NCI-H69 (cell line): ENCODE measurements at places on chromosomes 2 and 18.

DNA sequence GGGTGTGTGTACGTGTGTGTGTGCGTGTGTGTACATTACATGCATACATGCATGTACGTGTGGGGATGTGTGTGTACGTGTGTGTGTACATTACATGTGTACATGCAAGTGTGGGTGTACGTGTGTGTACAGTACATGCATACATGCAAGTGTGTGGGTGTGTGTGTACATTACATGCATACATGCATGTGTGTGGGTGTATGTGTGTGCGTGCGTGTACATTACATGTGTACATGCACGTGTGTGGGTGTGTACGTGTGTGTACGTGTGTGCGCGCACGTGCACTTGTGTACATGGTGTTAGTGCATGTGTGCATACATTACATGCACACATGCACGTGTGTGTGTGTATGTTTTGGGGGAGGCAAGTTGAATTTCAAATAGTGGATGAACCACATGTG, 300.6 kb downstream of the CELF4 start:
- DNase-seq, result no peak

DNA sequence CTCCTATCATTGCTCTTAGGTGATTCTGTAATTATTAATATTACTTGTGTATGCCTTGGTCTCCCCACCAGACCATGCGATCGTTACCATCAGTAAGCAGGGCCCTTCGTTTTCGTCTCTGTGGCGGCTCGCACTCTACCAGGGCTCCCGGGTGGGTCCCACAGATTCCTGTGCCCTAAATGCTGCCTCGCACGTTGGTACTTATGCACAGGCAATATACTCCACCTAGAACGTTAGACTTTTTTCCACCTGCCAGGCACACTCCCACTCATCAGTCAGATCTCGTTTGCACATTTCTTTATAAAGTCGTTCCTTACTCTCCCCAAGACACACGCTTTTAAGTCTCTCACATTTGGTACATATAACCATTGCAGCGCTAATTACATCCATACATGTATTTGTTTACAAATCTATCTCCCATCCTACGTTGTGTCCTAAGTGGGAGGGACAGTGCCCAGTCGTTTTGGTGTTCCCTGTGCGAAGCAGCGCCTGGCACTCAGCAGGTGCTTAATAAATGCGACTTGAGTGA, 901 bp downstream of the FEZ2 start:
- peak; percentile 20 for DNase-seq

DNA sequence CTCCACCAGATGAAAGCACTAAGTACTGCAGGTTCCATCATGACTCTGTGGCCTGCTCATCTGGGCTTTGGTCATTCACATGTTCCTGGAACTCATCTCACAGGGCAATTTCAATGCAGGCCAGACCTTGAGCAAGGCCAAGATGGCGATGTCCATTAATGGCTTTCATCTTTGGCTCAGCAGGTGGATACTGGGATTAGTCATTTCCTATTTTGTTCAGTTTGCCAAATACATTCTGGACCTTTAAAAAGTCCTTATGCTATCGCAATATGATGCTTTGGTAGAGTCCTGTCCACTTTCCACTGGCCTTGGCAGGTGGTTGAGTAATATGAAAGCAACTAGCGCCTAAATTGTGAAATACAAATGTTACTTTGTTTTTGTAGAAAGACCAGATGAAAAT, 170.1 kb upstream of the REV1 start:
- no peak for DNase-seq

DNA sequence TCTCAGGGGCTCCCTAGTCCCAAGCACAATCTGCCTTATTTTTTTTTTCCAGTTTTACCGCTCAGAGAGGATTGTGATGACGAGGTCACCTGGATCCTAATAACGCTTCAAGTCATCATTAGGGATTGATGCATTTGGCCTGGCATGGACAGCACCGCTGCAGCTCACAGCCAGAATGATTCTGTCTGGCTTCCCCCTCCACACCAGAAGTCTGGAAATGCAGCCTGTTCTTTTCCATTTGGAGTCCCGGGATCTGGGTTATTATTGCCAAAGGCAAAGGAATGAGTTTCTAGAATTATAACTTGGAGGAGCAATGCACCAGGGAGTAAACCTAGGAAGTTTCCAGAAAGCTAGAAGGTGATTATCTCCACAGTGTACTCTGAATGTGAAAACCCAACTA, 81.1 kb upstream of the TAF1B start:
- no peak for DNase-seq

DNA sequence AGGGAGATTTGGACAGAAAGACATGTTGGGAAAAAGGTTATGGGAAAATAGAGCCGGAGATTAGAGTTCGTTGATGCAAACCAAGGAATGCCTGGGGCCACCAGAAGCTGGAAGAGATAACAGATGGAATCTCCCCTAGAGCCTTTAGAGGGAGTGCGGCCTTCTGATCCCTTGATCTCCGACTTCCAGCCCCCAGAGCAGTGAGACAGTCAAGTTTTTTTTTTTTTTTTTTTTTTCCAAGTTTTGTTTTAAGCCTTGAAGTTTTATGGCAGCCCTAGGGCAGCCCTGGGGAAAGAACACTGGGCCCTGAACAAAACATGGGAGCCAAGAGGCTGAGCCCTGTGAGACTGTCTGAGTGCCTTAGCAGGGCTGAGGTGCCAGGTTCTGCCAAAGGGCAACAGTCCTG, 6.5 kb downstream of the DGKD start:
- DNase-seq, result no peak

DNA sequence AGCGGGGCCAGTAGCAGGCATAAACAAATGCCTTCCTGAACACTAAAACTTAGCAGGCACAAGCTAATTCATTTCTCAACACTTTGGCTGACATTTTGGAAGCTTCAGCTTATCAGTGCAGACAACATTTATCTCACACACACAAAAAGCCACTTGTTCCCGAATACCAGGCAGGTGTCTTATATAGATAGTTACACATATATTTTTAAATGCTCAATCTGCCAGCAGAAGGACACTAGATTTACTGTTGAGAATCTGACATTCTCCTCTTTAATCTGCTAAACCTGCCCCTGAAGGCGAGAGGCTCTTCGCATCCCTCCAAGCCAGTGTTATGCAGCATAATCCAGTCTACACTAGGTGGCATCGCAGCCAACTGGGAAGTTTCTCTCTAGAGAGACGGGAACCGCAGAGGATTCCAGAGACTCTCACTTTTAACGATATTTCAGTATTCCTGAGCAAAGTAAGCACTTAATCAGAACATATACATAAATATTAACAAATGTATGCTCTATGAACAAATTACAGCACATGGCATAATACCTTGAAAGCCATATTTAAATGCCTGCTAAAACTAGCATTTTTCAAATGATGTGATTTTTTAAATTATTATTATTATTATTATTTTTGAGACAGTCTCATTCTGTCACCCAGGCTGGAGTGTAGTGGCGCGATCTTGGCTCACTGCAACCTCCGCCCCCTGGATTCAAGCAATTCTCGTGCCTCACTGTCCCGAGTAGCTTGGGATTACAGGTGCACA, 90.2 kb upstream of the SCG2 start:
- peak; percentile 77 for DNase-seq

DNA sequence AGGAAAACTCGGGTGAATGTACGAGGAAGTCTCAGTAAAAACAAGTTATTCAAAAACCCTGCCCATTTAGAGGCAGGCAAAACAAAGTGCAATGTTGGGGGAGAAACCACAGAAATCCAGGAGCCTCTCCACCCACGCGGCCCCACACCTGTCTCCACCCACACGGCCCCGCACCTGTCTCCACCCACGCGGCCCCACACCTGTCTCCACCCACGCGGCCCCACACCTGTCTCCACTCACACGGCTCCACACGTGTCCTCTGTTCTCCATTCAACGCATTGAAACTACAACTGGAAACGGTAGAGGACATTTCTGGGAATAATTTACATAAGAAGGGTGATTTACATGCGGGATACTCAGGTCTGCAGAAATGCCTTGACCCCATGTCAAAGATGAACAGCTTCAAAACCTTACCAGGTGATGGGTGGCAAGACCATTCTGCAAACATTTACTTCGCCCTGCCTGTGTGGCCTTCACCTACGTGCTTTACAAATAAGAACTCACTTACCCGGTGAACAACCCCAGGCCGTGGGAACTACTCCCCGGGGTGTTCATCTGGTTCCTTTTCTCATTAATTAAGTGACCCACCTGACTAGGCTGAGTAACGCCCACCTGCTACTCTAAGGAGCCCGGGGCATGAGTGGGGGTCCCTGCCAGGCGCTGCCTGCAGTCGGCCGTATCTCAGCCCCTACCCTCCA, 100.4 kb downstream of the EIPR1 start:
- peak; percentile 37 for DNase-seq

DNA sequence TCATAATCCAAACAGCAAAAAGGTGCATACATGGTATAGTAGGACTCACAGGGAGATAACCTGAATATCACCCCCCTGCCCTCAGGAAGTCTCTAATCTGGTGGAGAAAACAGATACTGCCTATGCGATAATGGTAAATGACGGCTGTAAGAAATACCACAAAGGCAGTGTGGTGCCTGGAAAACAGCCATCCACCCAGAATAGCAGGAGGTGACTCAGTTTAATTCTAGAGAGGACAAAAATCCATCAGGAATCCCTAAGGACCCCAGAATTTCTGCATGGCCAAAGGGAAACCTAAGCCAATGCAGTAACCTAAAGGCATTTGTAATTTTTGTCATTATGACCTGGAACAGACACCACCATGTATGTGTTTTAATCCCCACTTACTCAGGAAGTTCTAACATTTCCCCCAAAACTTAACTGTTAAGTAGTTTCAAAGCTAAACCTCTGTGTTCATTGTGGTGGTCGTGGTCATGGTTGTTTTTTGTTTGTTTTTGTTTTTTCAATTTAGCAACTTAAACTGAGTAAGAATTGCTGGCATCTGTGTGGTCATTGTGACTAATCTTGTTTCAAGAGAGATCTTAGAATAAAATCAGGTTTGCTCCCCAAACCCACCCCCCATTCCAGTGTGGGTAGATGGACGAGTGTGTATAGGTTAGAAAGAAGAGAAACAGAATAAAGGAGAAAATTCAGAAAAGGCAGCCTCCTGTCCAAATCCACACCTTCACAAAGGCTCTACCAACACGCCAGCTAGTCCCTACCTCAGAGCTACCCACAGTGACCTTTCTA, 121.5 kb upstream of the CDCA7 start:
- no peak for DNase-seq
